Kidney epithelial cell (primary cell): ENCODE measurements at places on chromosomes 6 and 20. TPM values are rescaled to one million over a fixed set of nuclear protein-coding genes. Genes with fewer than 3 reads are reported as not detected.

- DNase-seq, result no peak
Measured at GRCh38 chr6:87088076-87088475, 6.8 kb downstream of the CGA start.

GRCh38 chr6:121302882-121303281 is 31.4 kb downstream of the TBC1D32 start:
- no peak for DNase-seq

The CRISP2 gene
- not detected in 2 replicates for total RNA-seq

DNA sequence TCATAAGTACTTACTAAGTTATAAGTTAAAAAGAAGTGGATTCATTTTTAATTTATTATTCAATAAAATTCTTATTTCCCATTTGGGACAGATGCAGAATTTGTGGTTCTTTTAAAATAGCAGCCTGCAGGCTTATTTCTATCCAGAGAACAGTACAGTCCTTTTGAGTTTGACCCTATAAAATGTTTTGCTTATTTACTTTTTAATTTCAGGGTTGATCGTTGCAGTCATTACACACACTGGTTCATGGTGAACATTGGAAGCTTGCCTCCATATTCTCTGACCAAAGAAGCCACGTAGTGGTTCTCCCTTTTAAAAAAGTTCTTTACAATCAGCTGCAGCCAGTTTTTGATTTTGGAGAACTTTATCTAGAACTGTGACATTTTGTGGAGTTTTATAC is 122.9 kb upstream of the PDE7B start:
- no peak for DNase-seq

DNA sequence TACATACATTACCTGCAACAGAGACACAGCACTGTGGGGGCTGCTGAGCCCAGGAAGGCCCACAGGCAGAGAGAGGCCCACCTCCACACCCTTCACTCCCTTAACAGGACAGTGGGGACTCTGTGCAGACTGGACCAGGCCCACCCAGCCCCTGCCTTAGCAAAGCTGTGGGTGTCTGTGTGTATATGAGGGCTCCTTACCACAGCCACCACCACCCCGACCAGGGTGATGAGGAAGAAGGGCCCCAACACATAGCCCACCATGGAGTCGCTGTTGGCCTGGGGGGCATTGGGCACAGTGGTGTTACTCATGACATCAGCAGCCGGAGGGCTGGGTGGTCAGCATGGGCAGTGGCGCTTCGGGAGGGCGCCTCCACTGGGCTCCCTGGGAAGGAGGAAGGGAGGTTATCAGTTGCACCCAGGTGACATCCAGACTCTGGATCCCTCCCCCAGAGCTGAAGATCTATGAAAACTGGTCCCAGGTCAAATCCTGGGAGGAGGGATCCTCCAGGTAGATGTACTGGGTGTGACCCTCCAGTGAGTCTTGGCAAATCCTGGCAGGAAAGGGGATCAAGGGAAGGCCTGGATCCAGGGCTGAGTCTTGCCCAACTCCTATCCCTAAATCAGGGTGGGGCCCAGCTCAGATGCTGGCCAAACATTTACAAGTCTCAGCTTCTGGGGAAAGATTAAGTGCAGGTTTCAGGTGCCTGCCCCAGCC is 1.2 kb downstream of the SMIM29 start:
- no peak for DNase-seq

The TAGAP gene
- 0.96 and 1.2 TPM in 2 replicates for total RNA-seq

DNA sequence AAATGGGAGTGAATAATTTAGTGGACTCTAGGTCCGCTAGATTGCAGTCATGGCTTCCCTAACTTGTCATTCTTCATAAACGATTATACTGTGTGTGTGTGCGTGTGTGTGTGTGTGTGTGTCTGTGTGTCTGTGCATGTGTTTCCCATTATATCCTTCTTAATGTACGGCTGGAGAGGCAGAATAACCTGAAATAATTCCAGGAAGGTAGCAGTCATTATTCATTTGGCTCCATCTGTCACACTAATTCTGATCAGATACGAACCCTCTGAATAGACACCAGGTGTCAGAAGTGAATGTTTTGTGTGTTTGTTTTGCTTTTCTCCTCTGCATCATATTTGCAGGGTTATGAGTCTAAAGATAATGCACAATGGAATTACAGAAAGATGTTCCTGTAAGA is 372.9 kb downstream of the DOK5 start:
- no peak for DNase-seq

The FNDC1 gene
- total RNA-seq, result 1.0 and 1.3 TPM in 2 replicates

- no peak for DNase-seq
Measured at GRCh38 chr6:36686668-36687513, 8.4 kb downstream of the CDKN1A start.

GRCh38 chr6:69790629-69791028 is 6.2 kb downstream of the LMBRD1 start:
- no peak for DNase-seq

The PGC gene
- not detected in 2 replicates for total RNA-seq

DNA sequence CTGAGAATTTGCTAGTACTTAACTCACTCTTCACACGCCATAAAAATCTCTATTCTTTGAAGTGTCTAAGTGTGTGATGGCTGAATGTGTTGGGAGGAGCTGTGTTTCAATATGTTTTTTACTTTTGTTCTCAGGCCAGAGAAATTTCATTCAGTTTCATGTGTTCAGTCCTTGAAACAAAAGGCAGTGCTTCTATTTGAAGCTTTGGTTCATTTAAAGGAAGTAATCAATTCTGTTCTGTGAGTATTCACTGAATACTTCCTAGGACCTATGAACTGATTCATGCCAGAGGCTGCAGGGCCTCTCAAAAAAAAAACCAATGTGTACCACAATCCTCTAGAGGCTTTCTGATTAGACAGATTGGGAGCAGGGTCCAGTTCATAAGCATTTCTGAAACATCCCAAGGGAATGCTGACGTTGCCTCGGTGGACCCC is 12.4 kb upstream of the F13A1 start:
- DNase-seq, result no peak

DNA sequence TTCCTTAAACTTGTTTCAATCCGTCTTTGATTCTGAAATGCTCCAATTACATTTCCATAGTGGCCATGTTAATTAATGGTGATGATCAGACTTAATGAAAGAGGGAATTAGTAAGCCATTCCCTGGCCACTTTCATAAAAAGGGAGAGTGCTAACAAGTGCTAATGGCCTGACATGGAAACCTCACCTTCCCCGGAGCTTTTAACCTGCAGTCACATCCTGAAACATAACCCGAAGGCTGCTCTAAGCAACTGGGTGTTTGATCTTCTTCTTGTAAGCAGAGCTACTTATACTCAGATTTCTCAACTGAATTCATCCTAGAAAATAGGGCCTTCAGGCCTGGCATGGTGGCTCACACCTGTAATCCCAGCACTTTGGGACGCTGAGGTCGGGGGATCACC is 67.1 kb upstream of the ZMYND8 start:
- no peak for DNase-seq

The SLC17A4 gene
- not detected in 2 replicates for total RNA-seq

The RBCK1 gene
- total RNA-seq, result 292 and 371 TPM in 2 replicates

DNA sequence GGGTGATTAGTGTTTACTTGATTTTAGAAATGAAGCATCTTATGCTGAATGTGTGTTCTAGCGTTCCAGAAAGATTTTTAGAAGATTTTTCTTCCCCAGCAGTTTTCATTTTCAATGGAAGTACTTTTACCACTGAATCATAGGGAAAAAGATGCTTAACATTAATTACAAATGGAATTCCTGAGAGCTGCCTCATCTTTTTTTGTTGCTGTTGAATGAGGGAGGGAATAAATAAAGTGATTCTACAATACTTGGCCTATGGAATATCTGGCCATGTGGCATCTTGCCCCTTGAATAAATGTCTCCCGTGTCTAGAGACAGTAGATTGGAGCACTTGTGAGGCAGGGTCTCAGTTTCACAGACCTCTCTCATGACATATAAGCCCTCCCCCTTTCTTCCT is 44.1 kb upstream of the SLC22A1 start:
- no peak for DNase-seq

DNA sequence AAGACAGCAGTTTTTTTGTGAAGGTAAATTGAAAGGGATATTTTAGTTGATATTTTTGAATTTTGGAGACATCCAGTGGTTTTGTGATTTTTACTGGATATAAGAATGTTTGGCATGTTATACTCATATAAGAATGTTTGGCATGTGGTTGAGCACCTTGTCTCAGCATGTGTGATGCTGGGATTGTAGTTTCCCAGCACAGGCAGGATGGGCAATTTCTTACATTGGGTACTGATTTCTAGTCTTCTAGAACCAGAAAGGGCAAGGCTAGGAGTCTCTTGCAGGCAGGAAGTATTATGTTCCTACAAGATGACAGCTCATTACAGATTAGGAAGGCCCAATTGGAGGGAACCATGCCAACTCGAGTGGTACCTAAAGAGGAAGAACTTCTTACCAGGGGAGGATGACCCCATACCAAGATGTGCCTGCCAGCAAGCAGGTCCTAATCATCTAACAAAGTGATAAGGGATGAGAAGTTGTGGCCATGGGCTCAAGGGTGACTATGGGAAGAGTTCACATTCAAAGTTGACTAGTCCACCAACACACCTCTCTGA is 377.8 kb downstream of the UTRN start:
- DNase-seq, result no peak

- DNase-seq, result no peak
Measured at GRCh38 chr6:128527375-128527774, 7.0 kb upstream of the PTPRK start.

The GGTLC1 gene
- not detected in 2 replicates for total RNA-seq

The TRIM10 gene
- not detected in 2 replicates for total RNA-seq

GRCh38 chr20:52191916-52192718 is 538 bp upstream of the ZFP64 start:
- DNase-seq, result no peak

GRCh38 chr6:91087908-91088307 is 501.0 kb upstream of the MAP3K7 start:
- no peak for DNase-seq

The C6orf120 gene
- 35.9 and 42.9 TPM in 2 replicates for total RNA-seq

- DNase-seq, result no peak
Measured at GRCh38 chr6:99130897-99131873, 183.4 kb upstream of the FBXL4 start.

GRCh38 chr6:96545882-96546281 is 17.0 kb upstream of the FHL5 start:
- no peak for DNase-seq
